ENCODE measurements at places on chromosomes 7 and 10.

DNA sequence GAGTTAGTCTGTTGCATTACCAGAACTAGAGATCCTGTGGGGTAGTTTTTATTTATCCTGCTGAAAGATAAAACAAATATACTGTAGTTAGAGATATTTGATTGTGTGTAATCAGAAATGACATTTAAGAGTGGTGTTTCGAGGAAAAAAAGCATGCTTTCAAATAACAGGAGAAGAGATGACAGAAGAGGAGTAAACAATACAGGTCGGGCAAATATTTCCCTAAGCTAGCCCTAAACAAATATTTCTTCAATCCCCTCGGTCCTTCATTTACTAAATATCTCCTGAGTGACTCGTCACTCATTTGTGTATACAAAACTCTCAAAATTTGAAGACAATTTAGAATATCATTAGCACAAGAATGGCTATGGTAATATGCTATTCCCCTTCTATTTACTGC is 219.7 kb upstream of the FERD3L start:
- DNase-seq: no peak

- DNase-seq: no peak
Observed at GRCh38 chr10:131874991-131875451, 25.8 kb upstream of the PPP2R2D start.

DNA sequence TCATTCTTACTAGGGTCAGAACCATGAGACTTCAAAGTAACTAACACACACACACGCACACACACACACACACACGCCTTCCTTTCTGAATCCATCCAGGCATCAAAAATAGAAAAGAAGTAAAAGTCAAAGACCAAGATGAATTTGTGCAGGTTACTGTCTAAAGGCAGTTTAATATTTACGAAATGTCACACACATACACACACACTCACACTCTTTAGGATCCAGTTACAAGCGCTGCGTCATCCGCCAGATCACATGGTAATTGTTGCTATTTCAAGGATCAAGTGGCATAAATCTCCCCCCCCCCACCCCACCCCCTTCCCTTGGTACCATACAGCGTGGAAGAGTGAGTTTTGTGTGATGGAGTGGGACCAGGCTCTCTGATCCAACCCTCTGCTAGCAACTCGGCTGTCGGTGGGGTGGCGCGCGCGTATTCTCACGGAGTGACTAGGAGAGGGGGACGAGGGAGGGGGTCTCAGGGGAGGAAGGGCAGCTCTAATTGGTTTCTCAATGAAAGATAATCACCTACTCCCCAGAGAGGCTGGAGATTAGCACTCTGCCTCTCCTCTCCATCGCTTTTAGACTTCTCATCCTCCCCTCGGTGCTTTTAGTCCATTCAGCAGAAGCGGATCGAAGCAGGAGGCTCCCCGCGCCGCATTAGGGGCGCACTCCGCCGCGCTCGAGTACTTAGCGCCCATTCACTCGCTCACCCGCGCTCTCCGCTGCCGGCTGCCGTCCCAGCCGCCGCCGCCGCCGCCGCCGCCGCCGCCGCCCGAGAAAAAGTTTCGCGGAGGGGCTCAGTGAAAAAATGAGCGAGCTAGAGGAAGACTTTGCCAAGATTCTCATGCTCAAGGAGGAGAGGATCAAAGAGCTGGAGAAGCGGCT is 83.5 kb upstream of the PRKG1 start:
- DNase-seq: no peak

GRCh38 chr10:120805014-120805812 is 45.9 kb upstream of the WDR11 start:
- no peak for DNase-seq
